ENCODE measurements at places on chromosomes 1 and 21.

DNA sequence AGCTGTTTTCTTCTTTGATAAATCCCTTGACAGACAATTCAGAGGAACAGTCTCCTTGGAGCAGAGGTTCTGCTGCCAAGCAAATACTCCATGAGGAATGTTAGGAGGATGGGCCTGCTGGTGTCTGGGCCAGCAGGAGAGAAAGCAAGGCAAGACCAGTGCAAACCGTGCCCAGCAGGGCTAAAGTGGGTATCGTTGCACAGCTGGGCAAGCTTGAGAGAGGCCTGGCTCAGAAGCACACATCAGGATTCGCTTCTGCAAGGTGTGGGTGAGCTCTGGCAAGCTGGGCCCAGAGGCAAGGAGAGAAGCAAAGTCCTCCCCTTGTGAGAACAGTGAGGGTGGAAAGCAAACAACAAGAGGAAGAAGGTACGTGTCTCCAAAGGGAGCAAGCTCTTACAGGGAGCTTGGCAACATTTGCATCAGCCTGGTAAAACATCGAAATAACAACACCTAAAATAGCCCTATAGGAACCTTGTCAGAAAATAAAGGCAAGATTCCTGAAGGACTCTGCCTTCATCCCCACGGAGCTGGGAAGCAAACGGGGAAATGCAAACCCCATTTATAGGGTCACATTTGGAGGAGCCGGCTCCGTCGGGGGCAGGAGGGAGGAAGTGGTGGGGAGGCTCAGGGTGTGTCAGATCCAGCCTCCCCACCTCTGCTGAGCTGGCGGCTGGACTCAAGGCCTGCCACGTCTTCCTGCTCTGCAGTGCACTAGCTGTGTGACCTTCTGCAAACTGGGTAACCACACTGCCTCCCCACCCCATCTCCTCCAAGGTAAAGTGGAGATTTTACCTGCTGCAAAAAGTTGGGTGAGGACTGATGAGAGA lies 62.3 kb upstream of the HIVEP3 start:
- peaks cover 4% of the 10 kb centered on the region for H3K4me1 ChIP-seq
- no peak overlapping the region for H3K4me3 ChIP-seq
- no peak for DNase-seq
- no peaks in the 10 kb centered on the region for H3K27me3 ChIP-seq
- H3K27ac ChIP-seq: no peak overlapping the region

DNA sequence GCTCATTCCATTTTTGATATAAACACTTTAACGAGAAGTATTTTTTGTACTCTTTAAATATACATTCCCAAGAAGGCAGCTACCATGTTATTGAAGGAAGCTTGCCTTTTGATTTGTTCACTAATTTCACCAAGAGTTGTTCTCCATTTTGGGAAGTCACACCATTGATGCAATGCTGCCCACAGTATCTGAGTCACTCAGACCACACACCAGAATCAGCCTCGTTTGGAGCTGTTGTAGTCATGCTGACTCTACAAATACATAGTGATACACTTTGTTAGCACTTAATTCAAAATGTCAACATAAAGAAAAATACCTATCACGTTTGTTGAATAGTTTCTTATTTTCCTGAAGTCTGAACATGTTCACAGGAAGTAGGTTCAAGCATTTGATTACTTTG lies 78.7 kb downstream of the PAPPA2 start:
- H3K27me3 ChIP-seq: no peaks in the 10 kb centered on the region
- H3K4me3 ChIP-seq: no peak overlapping the region
- H3K4me1 ChIP-seq: no peaks in the 10 kb centered on the region

DNA sequence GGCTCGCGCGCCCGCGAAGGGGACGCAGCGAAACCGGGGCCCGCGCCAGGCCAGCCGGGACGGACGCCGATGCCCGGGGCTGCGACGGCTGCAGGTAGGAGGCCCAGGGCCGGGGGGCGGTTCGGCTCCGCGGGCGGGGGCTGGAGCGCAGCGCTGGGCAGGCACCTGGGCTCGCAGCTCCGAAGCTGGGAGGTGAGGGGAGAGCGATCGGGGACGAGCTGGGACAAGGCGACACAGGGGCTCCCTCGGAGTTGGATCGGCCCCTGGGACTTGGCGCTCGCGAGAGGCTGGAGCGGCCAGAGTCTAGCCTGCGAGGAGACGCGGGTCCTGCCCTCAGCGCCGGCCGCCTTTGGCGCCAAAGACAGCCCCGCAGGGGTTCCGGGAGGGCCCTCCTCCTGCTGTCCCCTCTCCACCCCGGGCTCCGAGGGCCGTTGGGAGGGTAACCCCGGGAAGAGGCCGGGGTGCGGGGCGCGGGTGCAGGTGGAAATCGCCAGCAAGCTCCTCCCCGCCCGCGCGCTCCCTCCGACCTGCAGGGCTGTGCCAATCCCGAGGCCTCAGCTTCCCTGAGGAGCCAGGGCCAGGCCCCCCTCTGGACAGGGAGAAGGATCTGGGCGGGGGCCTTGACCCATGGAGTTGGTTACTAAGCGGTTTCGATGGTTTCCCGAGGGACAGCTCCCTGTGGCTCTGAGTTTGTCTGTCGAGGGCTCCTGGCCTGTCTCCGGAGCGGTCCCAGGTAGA lies 401 bp downstream of the TP73 start:
- H3K36me3 ChIP-seq: no peaks in the 10 kb centered on the region
- H3K4me3 ChIP-seq: peak overlapping the region; percentile 34
- no peak overlapping the region for H3K27ac ChIP-seq
- no peak for DNase-seq

- H3K4me3 ChIP-seq: no peak overlapping the region
- no peak overlapping the region for H3K27ac ChIP-seq
- no peaks in the 10 kb centered on the region for H3K4me1 ChIP-seq
- H3K27me3 ChIP-seq: no peaks in the 10 kb centered on the region
- no peaks in the 10 kb centered on the region for H3K36me3 ChIP-seq
These were observed 41.3 kb downstream of the ZBTB8A start for GRCh38 chr1:32580348-32581017.

- no peaks in the 10 kb centered on the region for H3K36me3 ChIP-seq
- H3K27me3 ChIP-seq: no peaks in the 10 kb centered on the region
- H3K27ac ChIP-seq: no peak overlapping the region
- no peaks in the 10 kb centered on the region for H3K4me1 ChIP-seq
- no peak for DNase-seq
- no peak overlapping the region for H3K4me3 ChIP-seq
These were observed 8.3 kb upstream of the IGSF5 start for GRCh38 chr21:39736716-39737115.

- no peak within 1 kb of the TSS for H3K27ac ChIP-seq
- H3K4me1 ChIP-seq: no peaks in the 10 kb centered on the region
- no peak for DNase-seq
- no peaks in the 10 kb centered on the region for H3K36me3 ChIP-seq
- H3K4me3 ChIP-seq: no peak within 1 kb of the TSS
- peaks cover 3% of the 10 kb centered on the region for H3K27me3 ChIP-seq
These were observed at the start of gene SPTA1 for GRCh38 chr1:158686111-158687009. SPTA1 (minus strand) TSS chr1:158686715; CDS start chr1:158686517, 198 bp downstream.

DNA sequence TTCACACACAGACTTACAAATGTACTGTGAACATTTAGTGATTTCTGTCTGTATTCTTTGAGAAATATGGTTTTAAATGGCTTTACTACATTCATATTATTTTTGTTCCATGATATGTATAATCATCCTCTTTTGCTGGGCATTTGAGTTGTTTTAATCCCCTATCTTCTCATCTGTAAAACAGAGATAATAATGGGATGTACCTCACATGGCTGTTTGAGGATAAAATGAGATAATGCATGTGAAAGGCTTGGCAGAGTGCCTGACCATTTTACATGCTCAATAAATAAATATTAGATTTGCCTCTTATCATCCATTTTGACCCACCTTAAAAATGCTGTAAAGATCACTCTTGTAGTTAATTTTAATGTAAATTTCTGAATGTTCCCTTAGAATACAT lies 197.2 kb downstream of the C1orf94 start:
- DNase-seq: no peak
- no peak overlapping the region for H3K27ac ChIP-seq
- H3K4me3 ChIP-seq: no peak overlapping the region
- no peaks in the 10 kb centered on the region for H3K36me3 ChIP-seq

Measured in effector memory CD4-positive, alpha-beta T cell (primary cell).